Bladder microvascular endothelial cell (primary cell): ENCODE measurements at places on chromosomes 3 and 15. TPM values are rescaled to one million over a fixed set of nuclear protein-coding genes. Genes with fewer than 3 reads are reported as not detected.

The RARB gene
- 18.5 and 25.7 TPM in 2 replicates for total RNA-seq

The OR4F6 gene
- not detected in 2 replicates for total RNA-seq

The CMTM7 gene
- total RNA-seq = 8.4 and 29.6 TPM in 2 replicates

The MYO5A gene
- 58.1 and 70.1 TPM in 2 replicates for total RNA-seq

The TRAK1 gene
- 40.5 and 128 TPM in 2 replicates for total RNA-seq

The FANCD2OS gene
- total RNA-seq = not detected in 2 replicates

The RAF1 gene
- 72.9 and 105 TPM in 2 replicates for total RNA-seq

The TMEM115 gene
- 28.7 and 34.6 TPM in 2 replicates for total RNA-seq
